Activated T-cell treated with anti-CD3 and anti-CD28 coated beads for 48 hours (primary cell): ENCODE measurements at places on chromosomes 1 and 21.

- DNase-seq = no peak
Observed at GRCh38 chr1:216702170-216702569, 21.1 kb downstream of the ESRRG start.

DNA sequence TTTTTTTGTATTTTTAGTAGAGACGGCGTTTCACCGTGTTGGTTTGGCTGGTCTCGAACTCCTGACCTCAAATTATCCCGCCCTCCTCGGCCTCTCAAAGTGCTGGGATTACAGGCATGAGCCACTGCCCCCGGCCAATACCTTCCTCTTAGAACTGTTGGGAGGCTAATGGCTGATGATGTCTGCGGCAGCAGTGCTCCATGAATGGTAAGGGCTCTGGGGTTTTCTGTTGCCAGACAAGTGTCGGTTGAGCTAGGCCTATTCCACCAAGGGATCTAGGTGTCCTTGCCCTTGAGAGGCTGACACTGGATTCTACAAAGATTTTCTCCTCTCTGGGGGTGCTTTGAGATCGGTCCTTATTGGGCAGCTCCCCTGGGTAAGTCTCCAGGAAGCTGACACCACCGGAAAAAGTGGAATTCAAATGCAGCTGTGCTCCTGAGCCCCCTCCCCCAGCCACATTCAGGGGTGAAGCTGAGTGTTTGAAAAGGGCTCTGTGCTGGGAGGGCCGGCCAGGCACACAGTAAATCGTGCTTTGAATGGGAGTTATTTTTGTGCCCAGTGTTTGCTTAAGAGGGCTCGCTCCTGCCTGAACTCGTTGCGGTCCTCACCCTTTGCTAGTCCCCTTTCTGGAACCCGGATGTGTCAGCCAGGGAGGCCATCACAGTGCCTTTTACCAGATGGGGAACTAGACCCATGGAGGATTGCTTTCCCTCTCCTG, 5.2 kb downstream of the SOX13 start:
- no peak for DNase-seq

GRCh38 chr1:181484821-181485220, 1.5 kb downstream of the CACNA1E start:
- DNase-seq = no peak

GRCh38 chr1:187624812-187625545, 796.2 kb downstream of the PLA2G4A start:
- no peak for DNase-seq

GRCh38 chr1:119380983-119381662, 12.5 kb downstream of the HAO2 start:
- no peak for DNase-seq

DNA sequence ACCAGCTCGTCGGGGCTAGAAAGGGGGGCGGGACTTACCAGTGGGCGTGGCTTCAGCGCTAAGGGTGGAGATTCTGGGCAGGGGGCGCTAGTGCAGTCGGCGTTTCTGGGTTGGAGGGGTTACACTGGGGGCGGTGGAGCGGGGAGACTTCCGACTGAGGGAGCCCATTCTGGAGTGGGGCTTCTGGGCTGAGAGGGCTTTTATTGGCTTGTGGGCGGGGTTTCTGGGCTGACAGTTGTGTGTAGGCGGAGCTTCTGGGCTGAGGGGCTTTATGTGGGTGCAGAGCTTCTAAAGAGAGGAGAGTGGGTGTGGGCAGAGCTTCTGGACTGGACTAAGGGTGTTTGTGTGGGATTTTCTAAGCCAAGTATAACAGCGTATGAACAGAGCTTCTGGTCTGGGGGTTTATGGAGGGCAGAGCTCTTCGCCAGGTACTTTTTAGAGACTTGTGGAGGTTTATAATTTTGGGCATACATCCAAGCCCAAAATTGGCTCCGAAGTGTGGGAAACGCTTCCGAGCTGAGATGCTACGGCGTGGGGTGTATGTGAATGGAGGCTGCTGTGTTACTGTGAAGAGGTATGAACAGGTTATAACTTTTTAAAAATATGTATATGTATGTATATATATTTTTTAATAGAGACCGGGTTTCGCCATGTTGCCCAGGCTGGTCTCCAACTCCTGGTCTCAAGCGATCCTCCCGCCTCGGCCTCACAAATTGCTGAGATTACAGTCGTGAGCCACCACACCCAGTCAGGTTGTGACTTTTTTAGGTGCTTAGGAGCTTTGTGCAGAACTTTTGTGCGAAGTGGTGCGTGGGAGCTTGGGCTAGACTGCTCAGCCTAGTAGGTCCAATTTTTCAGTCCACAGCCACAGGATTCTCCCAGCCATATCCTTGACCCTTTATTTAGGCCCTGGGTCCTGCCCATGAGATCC, 825 bp downstream of the TMEM39B start:
- no peak for DNase-seq

GRCh38 chr1:25163986-25164385, 68.3 kb downstream of the SYF2 start:
- DNase-seq = no peak

- DNase-seq = no peak
Observed at GRCh38 chr1:192805832-192806323, 3.0 kb upstream of the RGS2 start.

DNA sequence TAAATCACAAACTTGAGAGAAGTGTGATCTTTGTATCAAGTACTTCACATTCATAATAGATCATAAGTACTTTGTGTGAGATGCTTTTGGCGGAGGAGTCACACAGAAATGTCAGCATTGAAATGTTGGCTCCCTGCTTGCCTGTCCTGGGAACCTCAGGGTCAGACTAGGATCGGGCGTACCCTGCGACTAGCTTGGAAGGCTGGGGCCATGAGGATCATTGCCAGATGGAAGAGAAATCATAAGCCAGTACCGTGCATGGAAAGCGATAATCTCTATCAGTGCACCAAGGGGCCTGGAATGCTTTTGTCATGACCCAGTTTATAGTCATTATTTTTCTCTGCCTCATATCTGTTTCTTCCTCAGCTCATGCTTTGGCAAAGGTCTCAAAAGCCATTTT, 35.5 kb downstream of the MTR start:
- DNase-seq = no peak

DNA sequence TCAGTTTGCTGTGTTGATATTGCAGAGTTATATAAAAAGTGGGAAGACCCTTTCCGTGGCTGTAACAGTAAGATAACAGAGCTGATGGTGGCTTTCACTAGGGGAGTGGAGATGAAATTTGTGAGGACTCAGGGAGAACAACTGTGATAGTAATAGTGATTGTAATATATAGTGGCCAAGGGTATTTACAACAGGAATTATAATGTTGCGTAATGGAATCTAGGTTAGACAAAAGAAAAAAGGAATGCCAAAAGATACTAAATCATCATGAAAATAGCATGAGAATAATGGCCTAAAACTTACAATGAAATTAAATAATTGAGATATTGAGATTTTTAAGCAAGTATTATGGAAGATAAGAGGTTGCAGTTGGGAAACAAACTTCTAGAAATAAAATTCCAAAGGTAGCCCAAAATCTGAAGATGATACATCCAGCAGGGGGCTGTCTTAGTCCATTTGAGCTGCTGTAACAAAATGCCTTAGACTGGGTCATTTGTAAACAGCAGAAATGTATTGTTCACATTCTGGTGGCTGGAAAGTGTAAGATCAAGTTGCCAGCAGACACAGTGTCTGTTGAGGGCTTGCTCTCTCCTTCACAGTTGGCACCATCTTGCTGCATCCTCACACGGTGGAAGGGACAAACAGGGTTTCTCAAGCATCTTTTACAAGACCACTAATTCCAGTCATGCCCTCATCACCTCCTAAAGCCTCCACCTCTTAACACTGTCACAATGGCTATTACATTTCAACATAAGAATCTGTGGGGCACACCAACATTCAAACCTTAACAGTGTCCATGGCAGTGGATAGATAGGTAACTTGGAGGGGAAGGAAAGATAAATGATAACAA, 711.2 kb downstream of the MRPL39 start:
- DNase-seq = no peak

- no peak for DNase-seq
Observed at GRCh38 chr1:35707601-35708440, 10.9 kb downstream of the C1orf216 start.

GRCh38 chr1:81437649-81438048, 363.1 kb upstream of the ADGRL2 start:
- DNase-seq = no peak

DNA sequence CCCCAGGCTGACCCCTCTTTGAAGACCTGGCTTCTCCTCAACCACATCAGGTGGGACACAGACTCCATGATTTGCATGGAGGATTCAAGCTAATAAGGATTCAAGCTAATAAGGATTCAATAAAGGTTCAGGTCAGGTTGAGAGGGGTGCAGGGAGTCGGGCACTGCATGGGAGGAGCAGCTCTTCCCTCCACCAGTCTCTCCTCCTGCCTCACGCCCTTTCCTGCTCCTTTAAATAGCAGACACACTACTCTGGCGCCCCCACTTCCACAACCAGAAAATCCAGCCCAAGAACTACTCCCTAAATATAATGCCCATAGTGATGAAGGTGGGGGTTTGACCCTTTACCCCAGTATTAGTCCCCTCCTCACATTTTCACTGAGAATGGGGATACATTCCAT, 7.1 kb downstream of the MEX3A start:
- DNase-seq = no peak

- DNase-seq = no peak
Observed at GRCh38 chr1:200311256-200311655, 98.6 kb downstream of the ZNF281 start.

DNA sequence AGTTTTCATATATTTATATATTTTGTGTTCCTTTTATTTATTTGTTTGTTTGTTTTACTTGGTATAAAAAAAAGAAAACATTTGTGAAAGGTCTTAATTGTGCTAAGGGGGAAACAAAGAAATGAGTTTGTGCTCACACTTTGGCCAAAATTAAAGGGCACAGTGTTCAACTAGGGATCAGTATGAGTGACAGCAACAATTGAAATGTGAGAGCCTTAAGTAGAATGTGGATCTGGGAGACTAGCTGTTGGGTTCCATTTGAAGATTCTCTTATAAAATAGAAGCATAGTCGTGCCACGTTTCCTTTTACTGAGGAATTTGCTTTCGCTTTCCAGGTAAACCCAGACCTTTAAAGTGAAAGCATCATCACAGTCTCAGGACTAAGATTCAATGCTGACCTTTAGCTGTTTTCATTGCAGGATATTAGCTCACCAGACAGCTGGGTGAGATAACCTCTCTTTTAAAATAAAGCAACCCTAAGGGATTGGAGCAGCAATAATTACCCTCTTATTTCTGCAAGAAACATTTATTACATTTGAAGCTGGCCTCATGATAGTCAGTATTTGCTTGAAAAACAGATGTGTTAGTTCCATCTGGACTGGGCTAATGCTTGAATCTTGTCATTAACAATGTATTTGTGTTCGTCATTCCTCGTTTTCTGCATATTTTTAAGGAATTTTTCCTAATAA, 37.1 kb upstream of the CD55 start:
- DNase-seq = no peak

GRCh38 chr1:1732381-1732780, 8.2 kb upstream of the CDK11A start:
- no peak for DNase-seq

DNA sequence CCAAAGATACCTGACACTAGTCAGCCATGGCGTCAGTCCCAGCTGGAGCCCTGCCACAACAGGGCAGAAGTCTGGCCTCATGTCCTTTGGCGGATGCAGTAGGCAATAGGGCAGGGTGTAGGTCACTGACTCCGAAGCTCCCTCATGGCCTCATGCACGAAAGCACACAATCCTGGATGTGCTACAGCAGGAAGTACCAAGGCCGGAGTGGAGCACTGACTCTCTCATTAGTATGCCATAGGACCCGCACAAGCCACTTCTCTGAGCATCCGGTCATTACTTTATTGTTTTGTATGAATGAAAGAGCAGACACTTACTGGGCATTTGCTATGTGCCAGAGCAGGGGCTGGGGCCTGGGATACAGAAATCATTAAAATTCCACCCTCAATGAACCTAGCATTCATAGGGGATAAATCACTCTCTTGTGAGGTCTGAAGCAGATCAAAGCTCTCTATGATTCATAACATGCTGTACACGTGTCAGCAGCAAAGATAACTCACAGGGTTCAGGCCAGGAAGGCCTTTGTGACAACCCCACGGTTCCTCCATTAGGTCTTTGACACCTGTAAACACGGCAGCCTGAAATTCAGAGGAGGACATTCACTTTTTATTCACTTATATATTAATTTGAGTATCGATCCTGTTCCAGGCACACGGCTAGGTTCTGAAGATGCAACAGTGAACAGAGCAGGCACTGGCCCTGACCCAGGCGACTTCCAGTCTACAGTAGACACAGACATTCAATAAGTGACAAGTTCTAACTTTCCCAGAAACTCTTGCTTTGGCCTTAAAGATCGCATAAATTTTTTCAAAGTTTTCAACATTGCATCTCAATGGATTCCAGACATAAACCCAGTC, 357.9 kb upstream of the USP24 start:
- no peak for DNase-seq

- no peak for DNase-seq
Observed at GRCh38 chr21:45831991-45832740, 149.4 kb upstream of the COL6A1 start.

DNA sequence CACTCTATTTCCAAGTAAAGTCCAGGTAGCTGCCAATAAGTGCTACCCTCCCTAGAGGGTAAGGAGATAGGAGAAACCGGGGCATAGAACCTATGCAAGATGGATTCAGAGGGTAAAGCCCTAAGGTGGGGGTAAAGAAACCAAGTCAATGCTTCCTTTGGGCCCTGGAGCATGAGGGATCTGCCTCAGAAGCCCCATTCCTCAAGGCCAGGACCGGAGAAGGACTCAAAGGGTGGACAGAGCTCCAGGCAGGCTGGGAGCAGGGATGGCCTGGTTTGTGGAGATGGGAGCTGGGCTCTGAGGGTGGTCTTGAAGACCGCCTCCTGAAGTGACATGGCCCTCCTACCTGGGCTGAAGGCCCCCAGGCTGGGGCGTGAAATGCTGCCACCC, 3.9 kb downstream of the EPHA2 start:
- no peak for DNase-seq

DNA sequence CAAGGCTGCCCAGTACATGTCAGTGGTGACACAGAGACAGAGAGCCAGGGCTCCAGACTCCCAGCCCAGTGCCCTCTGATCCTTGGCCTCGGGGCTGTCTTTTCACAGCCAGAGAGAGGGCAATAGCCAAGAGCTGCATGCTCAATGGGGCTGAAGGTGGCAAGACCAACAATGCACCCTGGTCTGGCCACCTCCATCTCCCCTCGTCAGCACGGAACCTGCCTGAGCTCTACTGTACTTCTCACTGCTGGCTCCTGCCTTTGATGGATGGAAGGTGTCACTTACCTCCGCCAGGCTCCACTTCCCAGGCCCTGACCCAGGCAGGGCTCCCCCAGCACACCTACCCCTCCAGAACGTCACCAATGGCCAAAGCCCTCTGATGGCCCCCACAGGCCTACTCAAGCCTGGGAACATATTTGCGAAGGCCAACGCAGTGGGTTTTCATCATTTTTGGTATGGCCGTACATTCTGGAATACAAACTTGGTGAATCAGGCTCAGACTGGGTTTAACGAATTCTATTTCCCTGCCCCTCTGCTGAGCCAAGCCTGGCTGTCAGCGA, 88.1 kb downstream of the DMRTB1 start:
- DNase-seq = no peak

DNA sequence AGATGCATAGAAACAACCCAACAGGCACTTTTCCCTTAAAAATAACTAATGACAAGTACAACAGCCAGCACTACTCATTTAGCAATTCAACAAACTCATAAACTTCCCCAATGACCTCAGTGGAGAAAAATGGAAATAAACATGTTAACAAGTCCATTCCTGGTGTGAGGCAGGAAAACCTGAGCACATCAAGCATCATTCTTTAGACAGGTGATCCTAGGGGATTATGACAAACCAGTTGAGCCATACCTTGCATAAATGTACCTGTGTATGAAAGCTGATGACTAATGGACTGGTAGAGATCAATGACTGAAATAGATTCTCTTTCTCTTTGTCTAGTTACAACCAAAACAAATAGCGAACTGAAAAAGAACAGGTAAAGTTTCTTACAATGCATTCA, 7.0 kb downstream of the COL24A1 start:
- no peak for DNase-seq
